H1 (cell line): ENCODE measurements at places on chromosomes 6 and 20.

GRCh38 chr20:42923348-42923918, 266.3 kb downstream of the PTPRT start:
- no peak for DNase-seq

DNA sequence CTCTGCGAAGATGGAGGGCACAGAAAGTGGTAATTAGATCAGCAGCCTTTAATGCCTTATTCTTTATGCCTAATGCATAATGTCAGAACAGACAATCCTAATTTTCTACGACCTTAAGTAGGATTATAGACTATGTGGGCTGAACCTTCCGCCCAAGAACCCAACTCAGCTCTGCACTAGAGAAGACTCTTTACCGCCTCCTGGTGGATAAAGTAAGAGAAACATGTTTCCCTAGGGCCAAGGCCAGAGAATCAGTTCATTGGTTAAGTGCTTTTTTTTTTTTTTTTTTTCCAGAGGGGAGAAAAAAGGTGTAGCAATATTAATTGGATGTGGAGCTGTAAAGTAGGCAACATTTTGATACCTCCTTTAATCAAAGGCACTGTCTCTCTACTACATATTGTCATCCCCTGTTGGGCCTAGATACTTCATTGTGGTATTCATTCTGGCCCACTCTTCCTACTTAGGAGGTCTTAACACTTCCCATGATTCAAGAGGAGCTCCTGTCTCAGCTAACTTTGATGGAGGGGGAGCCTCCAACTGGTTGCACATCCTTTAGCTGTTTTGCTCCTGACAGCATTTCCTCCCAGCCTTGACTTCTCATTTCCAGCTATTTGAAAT, 124.9 kb upstream of the NRN1 start:
- no peak for DNase-seq

GRCh38 chr20:7841971-7842310, 98.3 kb downstream of the HAO1 start:
- peak; percentile 25 for DNase-seq

DNA sequence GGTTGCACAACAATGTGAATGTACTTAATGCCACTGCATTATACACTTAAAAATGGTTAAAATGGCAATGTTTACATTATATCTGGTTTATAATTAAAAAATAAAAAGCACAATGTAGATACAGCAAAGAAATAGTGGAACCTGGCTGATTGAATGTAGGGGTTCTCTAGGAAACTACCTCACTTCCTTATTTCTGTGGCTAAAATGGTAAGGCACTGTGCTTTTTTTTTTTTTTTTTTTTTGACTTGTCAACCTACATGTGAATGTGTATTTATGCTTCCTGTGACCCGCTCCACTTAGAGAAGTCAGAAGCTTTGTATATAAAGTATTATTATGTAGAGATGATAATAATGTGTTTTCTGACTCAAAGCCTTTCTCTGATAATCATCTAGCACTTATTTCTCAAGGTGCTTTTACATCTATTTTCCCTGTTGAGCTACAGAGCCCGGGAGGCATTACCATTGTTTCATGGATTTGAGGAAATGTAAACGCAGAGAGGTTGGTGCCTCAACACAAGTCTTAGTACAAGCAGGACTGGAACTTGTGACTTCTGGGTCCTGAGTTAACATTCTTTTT, 55.0 kb downstream of the SOX4 start:
- no peak for DNase-seq

GRCh38 chr6:38861926-38862401, 146.9 kb downstream of the DNAH8 start:
- DNase-seq: no peak

DNA sequence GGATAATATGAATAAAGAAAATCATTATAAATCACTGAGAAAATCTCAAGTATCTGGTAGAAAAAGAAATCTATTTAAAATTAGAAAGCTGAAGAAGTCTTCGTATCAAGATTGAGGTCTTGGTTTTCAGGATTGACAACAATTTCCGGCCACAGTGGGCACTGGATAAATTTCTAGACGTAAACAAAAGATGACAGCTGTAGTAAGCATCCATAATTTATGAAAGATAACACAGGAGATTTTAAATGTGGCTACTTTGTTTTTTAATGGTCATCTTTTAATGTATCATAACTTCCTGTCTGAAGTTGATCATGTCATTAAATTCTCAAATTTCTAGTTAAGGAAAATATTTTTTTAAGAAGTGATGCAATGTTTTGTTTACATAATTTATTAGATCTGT, 444.2 kb downstream of the HTR1B start:
- DNase-seq: no peak

- DNase-seq: no peak
Measured at GRCh38 chr6:47146431-47147174, 104.5 kb upstream of the ADGRF1 start.
